Urinary bladder (tissue), 4 donors: ENCODE measurements at places on chromosomes 13 and 19. TPM values are rescaled to one million over a fixed set of nuclear protein-coding genes. Genes with fewer than 3 reads are reported as not detected.

DNA sequence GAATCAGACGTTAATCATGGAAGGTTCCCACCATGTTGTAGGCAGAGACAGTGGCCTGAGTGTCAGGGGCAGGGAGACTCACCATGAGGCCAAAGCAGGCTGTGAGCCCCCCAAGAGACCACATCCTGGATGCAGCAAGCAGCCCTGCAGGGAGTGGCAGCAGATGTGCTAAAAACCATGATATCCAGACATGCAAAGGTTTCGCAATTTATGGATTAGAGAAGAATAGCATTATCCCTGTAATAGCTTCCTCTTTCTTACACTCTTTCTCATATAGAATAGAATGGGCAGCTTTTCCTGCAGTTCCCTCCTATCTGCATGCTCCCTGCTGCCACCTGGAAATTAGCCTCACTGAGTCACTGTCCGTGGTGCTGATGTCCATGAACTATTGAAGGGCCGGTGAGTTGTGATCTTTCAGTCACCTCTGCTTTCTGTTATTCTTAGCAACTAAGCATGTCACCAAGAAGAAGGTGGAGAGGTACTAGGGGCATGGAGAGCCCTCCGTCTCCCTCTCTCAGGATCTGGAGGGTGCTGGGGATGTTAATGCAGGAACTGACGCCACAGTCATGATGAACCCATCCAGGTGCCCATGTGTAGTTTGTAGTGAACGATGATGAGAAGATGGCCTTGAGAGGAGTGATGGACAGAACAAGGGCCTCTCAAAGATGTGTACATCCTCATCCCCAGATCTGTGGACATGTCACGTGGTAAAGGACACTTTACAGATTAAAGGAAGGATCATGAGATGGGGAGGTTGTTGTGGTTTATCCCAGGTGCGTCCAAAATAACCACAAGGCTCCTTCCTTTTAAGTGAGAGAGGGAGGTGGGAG lies 9.9 kb downstream of the CEACAM4 start:
- no peak for DNase-seq

GRCh38 chr19:56348289-56348877 lies 33.7 kb upstream of the ZSCAN5A start:
- no peak for DNase-seq

DNA sequence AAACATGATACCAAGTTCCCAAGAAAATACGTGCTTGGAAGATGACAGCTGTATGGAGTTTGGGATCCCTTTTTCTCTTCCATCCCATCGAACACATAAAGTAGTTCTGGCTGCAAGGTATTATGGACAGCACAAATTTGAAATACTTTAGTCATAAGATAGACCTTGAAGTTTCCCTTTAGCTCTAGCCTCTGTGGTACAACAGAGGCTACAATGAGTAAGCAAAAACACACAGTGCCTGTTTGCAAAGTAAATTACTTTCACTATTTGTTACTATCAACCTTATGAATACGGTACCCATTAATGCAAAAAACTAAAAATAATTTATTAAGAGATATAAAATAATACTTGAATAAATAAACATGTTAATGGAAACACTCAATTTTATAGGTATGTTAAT lies 21.0 kb upstream of the LRCH1 start:
- DNase-seq = no peak

DNA sequence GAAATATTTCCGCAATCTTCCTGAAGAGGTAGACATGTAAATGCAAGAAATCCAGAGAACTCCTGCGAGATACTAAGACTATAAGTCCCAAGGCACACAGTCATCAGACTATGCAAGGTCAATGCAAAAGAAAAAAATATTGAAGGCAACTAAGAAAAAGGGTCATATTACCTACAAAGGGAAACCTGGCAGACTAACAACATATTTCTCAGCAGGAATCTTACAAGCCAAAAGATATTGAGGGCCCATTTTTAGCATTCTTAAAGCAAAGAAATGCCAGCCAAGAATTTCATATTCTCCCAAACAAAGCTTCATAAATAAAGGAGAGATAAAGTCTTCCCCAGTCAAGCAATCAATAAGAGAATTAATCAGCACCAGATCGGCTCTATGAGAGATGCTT lies 298.5 kb upstream of the ATXN8OS start:
- no peak for DNase-seq

The RLN3 gene
- total RNA-seq = not detected

DNA sequence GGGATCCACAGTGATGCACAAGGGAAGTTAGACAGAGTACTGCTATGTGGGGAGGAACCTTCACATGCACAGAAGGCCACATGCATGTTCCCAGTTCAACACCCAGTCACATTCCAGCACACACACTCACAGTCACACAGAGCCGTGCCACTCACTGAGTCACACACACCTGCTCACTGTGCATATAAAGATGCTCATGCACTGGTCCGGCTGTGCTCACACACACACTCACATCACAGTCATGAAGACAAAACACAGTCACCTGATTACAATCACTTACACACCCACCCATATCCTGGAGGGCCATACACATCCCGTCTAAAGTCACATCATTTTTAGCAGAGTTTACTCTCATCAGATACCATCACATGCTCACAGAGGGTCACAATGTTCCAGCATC lies 478 bp downstream of the CLC start:
- no peak for DNase-seq

The RELB gene
- 2.6 TPM for total RNA-seq

DNA sequence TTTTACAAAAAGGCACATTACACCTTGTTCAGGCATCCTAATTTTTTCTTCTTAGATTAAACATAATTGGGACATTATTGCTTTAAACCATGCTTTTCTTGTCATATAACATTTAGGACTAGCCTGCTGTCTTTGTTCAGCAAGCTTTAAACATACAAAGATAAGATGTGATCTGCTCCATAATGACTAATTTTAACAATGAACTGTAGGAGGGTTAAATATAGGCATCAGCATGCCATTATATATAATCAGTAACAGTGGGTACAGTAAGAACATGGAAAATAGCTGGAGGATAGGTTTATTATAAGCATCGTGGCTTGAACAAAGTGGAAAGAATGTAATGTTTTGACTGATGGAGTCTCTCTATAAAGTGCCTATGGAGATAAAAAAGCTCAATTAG lies 661.7 kb downstream of the SLITRK6 start:
- no peak for DNase-seq

- no peak for DNase-seq
Measured at GRCh38 chr19:10141973-10142372, 22.3 kb upstream of the EIF3G start.

- no peak for DNase-seq
Measured at GRCh38 chr13:79502859-79503468, 22.0 kb downstream of the NDFIP2 start.

GRCh38 chr19:16375157-16375935 lies 50.7 kb downstream of the KLF2 start:
- no peak for DNase-seq
